Stimulated activated CD4-positive, alpha-beta T cell treated with anti-CD3 and anti-CD28 coated beads, TNF-alpha, amount 100 ng/mL, for 24 hours (primary cell): ENCODE measurements at places on chromosomes 6 and 20.
A peak's percentile ranks its signal among the peaks of the same experiment; 100 is the strongest.

- no peak for DNase-seq
Observed at GRCh38 chr6:113019176-113019575, 672.0 kb downstream of the RFPL4B start.

DNA sequence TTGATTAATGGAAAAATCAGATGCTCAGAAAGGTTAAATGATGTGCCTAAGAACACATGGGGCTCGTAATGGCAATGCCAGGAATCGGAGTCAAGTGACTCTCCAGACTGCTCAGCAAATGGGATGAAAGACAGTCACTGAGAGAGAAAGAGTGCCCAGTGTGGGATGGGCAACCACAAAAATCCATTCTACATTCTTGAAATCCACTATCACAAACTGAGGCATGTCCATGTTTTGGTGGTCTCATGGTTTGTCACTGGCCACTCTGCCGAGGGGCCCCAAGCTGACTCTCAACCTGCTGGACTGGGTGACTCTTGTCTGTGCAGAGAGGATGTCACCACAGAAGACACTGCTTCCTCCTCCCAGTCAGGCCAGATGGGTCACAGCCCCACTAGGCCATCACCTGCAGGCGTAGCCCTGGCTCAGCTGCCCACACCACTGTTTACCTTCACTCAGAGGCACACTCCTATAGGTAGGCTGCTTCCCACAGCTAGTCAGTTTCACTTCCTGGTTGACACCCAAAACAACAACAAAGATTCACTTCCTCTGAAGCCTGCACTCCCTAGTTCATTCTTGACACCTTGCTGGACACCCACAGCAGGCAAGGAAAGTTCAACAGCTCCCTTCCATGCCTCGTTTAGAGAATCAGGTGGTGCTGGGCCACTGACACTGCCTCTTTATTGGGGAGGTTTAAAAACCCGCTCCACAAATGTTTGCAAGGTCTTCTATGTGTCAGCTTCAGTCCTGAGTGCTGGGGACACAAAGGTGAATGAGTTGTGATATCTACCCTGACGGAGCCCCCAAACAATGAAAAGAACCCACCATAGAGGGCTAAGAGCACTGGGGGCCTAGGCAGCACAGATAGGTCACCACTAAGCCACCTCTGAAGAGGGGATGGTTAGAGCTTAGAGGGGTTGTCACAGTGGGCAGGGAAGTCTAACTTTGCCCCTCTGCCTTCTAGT is 21.7 kb downstream of the MAP1LC3A start:
- no peak for DNase-seq

- DNase-seq, result no peak
Observed at GRCh38 chr6:71347119-71347518, 58.5 kb downstream of the OGFRL1 start.

- DNase-seq, result no peak
Observed at GRCh38 chr6:28081486-28081751, 1.1 kb downstream of the ZNF165 start.

DNA sequence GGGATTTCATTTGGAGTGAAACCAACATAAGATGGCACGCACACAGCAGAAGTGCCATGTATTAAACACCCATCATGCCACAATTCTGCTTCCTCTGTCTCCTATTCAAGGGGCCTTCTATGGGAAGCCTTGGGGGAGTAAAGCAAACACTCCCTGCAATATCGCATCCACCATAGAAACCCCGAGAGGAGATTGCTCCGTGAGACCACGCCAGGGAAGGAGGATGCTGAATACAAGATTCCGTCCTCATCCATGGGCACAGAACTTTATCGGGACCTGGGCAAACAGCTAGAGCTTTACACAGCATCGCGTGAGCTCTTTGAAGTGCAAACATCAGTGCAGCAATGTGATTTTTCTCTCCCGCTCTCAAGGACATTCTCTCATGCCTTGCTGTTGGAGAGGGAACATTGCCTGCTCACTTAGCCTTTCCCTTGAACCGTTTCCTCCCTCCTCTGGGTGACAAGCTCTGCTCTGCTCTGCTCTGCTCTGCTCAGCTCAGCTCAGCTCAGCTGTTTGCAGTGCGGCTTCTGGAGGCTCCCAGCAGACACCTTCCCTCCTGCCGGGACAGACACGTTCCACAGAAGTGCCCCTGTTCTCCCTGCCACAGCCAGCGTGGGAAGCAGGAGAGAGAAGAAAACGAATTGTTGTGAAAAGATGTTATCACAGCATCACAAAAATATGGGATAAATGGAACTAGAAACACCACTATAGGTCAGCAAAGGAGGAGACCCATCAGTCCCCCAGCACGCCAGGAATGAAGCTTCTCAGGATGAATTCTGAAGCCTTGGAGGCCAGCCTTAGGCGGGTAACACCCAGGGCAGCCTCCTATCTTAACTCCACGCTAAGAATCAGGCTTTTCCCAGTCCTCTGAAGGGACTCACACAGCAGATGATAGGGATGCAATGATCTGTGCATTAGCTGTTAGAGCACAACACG is 48.2 kb downstream of the RNASET2 start:
- no peak for DNase-seq

DNA sequence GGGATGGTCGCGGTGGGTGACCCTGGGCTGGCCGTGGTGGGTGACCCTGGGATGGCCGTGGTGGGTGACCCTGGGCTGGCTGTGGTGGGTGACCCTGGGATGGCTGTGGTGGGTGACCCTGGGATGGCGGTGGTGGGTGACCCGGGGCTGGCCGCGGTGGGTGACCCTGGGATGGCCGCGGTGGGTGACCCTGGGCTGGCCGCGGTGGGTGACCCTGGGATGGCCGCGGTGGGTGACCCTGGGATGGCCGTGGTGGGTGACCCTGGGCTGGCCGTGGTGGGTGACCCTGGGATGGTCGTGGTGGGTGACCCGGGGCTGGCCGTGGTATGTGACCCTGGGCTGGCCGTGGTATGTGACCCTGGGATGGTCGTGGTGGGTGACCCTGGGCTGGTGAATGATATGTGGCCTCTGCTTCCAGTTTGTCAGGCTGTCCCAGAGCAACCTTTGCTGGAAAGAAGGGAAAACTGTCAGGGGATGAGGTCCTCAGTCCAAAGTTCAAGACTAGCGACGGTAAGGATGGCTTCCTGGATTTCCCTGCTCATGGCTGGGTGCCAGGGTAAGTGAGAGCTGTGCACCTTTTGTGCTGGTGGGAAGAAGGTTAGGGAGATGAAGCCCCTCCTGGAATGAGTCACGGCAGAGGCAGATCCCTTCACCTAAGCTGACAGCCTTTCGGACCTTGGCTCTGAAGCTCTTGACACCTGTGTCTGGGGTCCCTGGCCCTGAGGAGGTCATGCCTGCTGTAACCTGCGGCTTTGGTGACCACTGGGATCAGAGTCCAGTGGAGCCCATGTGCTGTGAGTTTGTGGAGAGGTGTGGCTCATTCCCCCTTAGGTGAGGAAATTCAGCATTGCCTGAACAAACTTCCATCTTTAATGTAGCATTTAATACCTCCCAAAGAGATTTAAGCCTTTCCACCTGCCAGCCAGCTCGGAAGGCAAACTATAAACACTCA is 19.1 kb upstream of the PCMTD2 start:
- DNase-seq, result no peak

DNA sequence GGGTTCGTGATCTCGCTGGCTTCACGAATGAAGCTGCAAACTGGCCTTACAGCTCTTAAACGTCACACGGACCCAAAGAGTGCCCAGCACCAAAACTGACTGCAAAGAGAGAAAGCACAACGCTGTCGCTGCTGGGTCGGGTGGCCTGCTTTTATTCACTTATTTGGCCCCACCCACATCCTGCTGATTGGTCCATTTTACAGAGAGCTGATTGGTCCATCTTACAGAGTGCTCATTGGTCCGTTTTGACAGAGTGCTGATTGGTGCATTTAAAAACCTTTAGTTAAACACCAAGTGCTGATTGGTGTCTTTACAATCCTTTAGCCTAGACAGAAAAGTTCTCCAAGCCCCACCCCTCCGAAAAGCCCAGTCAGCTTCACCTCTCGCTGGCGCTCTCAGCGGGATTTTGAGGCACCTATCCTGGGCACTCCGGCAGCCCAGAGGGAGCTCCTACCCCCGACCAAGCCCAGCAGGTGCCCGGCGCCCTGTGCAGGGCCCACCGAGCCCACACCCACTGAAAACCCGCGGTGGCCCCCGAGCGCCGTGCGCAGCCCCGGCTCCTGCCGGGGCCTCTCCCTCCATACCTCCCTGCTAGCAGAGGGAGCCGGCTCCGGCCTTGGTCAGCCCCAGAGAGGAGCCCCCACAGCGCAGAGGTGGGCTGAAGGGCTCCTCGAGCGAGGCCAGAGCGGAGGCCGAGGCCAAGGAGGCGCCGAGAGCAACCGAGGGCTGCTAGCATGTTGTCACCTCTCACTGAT is 40.0 kb upstream of the SMAP1 start:
- no peak for DNase-seq

DNA sequence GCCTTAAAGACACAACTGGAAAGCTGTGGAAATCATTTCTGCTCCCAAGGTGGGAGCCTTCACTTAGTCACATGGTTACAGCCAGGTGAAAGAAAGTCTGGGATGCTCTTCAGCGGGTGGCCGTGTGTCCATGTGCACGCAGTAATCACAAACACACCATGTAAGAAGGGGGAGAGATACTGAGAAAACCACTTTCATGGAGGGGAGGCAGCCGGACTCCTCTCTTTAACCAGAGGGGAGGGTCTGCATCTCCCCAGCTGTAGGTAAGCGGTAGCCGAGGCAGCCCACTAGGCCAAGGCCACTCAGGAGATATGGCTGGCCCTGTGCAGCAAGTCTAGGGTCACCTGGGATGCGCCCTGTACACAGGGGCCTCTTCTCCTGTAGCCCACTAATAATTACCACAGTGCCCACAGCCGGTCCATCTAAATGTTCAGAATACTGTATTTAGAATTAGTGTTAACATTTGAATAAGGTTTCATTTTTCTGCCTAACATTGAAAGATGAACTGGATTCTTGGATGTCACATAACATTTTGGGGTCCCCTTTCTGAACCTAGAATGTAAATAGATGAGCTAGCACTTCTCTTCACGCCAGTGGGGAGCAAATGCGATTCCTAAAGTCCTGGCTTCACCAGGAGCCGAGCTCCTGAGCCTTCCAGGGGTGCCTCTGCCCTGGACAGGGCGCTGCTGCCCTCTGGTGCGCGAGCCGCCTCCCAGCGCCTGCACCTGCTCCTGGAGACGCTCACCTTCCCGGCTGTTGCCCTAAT is 15.9 kb downstream of the GPR31 start:
- peak; percentile 20 for DNase-seq

GRCh38 chr6:152941746-152942145 is 41.1 kb downstream of the FBXO5 start:
- no peak for DNase-seq

GRCh38 chr6:44650947-44651346 is 263.4 kb downstream of the CDC5L start:
- no peak for DNase-seq

DNA sequence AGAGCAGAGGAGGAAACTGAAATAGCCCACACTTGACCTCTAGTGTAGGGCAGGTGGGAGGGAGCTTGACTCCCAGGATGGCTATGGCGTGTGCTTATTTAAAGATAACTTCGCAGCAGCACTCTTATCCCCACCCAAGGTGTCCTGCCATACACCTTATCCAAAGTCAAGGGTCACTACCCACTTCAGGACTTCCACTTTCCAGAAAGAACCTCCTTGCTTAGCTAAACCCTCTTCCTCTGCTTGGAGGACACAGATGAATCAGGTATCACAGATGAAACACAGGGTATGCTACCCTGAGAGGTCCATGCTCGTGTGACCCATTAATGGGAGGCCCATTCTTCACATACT is 2.3 kb downstream of the RIN2 start:
- DNase-seq, result no peak

DNA sequence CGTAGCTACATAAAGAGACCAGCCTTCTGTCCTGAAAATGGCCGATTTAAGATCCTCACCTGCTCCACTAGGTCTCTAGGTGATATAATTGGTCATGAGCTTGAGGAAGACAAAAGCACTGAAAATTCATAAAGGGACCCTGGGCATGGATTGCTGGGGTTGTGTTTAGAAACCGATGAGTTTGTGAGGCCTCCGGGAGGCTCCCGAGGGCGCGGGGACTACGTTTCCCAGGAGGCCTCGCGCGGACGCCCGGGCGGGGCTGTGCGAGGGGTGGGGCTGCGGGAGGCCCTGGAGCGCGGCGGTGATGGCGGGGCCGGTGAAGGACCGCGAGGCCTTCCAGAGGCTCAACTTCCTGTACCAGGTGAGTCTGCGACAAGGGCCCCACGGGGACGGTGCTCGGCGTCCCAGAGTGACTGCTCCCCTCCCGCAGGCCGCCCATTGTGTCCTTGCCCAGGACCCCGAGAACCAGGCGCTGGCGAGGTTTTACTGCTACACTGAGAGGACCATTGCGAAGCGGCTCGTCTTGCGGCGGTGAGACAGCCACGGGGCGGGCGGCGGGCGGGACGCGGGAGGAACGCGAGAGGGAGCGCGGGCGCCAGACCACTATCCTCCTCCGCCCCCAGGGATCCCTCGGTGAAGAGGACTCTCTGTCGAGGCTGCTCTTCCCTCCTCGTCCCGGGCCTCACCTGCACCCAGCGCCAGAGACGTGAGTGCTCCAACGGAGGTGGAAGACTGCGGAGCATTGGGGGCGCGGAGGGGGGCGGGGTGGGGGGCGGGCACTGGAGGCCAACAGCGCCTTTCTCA is at the start of gene RPP21:
Gene RPP21, plus strand, starts transcription at position 289 of the 804 bp plus-strand sequence. Its CDS starts 16 bp downstream, at position 305.
- peak; percentile 80 for DNase-seq

GRCh38 chr6:43478008-43478372 is 620 bp downstream of the TJAP1 start:
- DNase-seq, result no peak

GRCh38 chr20:61352346-61353260 is 100.5 kb downstream of the CDH4 start:
- no peak for DNase-seq

- DNase-seq, result no peak
Observed at GRCh38 chr20:46647469-46647868, 3.8 kb downstream of the SLC13A3 start.

DNA sequence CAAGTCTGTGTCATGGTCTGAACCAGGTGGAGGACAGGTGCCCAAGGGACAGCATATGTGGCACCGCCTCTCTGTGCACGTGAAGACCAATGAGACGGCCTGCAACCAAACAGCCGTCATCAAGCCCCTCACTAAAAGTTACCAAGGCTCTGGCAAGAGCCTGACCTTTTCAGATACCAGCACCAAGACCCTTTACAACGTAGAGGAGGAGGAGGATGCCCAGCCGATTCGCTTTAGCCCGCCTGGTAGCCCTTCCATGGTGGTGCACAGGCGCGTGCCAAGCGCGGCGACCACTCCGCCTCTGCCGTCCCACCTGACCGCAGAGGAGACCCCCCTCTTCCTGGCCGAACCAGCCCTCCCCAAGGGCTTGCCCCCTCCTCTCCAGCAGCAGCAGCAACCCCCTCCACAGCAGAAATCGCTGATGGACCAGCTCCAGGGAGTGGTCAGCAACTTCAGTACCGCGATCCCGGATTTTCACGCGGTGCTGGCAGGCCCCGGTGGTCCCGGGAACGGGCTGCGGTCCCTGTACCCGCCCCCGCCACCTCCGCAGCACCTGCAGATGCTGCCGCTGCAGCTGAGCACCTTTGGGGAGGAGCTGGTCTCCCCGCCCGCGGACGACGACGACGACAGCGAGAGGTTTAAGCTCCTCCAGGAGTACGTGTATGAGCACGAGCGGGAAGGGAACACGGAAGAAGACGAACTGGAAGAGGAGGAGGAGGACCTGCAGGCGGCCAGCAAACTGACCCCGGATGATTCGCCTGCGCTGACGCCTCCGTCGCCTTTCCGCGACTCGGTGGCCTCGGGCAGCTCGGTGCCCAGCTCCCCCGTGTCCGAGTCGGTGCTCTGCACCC is 109.5 kb upstream of the RAB32 start:
- no peak for DNase-seq
